Activated CD4-positive, alpha-beta T cell treated with anti-CD3 and anti-CD28 coated beads for 36 hours (primary cell): ENCODE measurements at places on chromosomes 6 and 20. TPM values are rescaled to one million over a fixed set of nuclear protein-coding genes. Genes with fewer than 3 reads are reported as not detected.
A peak's percentile ranks its signal among the peaks of the same experiment; 100 is the strongest.

- no peak for DNase-seq
Measured at GRCh38 chr6:117169781-117170281, 95.5 kb upstream of the VGLL2 start.

- DNase-seq: peak; percentile 42
Measured at GRCh38 chr6:144008120-144008811, at the start of gene PLAGL1. Gene PLAGL1, minus strand, starts transcription at chr6:144008259. Its CDS starts 60,123 bp downstream, at chr6:143948136.

Gene TMC2
- not detected for total RNA-seq

DNA sequence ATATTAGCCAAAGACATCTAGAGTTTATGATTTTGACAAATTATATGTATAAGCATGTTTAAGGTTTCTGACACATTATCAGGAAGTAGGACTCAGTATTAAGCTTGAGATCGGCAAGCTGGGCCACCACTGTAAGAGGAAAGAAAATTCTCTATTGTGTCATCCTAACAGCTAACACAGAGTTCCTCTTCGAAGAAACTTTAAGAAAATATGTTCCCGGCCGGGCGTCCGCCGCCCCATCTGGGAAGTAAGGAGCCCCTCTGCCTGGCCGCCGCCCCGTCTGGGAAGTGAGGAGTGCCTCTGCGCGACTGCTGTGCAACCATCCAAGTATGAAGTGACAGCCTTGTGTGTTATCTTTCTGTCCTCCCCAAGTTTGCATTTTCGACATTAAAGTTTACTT lies 23.0 kb downstream of the USP49 start:
- no peak for DNase-seq

- DNase-seq: no peak
Measured at GRCh38 chr6:103280417-103280816, 1579.3 kb downstream of the HACE1 start.

- peak; percentile 31 for DNase-seq
Measured at GRCh38 chr6:72620871-72621290, 983 bp upstream of the KCNQ5 start.

DNA sequence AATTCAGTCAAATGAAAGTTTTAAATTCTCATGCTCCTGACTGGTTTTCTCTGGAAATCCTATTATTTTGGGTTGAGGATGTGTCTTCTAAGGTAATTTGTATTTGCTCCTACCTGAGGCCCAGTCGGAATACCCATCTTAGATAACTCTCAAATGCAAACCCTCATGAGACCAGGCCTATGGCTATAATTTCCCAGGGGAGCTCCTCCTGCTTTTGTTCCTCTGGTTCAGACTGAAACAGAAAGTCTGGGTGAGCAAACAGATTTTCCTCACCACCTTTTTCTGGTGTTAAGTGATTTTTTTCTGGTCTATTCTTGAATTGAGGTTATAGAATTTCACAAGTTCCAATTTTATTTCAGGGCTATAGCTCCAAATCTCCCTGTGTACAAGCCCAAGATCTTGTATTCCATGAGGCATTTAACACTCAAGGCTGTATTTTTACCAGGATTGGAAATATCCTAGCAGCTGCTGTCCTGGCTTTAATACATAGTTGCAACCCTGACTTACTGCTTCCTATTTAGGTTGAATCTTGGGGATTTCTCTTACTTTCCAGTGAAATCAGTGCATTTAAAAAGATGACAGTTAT lies 169.1 kb upstream of the PTCHD4 start:
- no peak for DNase-seq

Gene ABHD16B
- total RNA-seq: 0.16 TPM

Gene EHMT2
- 60.4 TPM for total RNA-seq

DNA sequence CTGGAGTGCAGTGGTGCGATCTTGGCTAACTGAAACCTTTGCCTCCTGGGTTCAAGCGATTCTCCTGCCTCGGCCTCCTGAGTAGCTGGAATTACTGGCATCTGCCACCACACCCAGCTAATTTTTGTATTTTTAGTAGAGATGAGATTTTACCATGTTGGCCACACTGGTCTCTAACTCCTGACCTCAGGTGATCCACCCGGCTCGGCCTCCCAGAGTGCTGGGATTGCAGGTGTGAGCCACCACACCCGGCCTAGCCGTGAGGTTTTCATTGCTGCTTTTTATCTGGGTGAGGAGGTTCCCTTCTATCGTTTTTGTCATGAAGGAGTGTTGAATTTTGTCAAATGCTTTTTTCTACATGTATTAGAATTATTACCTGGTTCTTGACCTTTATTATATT lies 23.9 kb downstream of the SRC start:
- DNase-seq: no peak

DNA sequence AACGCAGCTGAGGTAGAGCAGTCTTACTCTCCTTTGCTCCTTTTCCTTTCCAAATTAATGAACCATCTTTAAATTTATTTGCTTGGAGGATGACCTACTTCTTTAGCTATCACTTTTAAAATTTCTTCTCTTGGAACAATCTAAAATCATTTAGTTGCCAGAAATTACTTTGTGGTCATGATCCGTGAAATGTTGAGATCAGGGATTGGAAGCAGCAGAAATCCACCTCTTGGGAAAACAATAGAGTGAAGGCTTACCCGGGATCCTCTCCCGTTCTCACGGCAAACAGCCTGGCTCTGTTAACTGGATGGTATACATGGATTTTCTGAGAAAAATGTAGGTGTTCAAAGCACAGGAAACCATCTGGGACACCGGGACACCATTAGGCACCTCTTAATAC lies 7.7 kb downstream of the AKAP12 start:
- no peak for DNase-seq

- DNase-seq: no peak
Measured at GRCh38 chr6:36607683-36608386, 13.7 kb downstream of the SRSF3 start.

Gene SLC17A1
- total RNA-seq: not detected

DNA sequence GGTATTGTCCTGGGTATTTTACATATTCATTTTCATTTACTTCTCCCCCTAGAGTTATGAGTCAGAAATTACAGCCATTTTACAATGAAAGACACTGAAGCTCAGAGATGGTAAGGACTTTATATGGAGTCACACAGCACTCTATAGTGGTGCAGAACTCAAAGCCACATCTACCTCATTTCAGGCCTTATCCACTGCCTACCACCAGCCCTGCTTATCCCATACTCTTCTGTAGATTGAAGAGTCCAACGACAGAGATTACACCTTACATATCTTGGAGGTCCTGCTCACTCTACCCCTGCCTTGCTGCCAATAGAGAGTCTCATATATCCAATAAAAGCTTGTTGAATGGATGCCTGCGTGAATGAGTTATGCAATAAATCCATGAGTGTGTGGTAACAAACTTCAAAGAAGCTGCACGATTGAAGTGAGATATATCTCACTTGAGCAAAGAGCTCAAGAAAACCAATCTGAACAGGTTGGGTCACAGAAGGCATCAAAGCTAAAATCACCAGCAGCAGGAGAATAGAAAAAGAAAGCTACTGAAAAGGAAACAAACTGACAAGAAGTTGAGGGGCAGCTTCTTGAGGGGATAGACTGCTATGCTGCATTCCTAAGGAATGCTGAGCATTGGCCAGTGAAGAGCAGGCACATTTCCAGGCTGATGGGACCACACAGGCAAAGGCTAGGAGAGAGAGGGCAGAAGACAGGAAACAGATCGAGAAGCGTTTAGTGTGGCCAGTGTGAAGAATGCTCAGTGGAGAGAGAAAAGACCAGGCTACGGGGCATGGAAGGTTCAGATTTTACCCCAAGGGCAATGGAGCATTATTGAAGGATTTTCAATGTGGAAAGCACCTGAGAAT lies 585.6 kb downstream of the DHX35 start:
- no peak for DNase-seq

Gene SIGLEC1
- total RNA-seq: not detected

- peak; percentile 88 for DNase-seq
Measured at GRCh38 chr6:37517411-37517812, 17.7 kb upstream of the CCDC167 start.

Gene RNF5
- total RNA-seq: 51.7 TPM

DNA sequence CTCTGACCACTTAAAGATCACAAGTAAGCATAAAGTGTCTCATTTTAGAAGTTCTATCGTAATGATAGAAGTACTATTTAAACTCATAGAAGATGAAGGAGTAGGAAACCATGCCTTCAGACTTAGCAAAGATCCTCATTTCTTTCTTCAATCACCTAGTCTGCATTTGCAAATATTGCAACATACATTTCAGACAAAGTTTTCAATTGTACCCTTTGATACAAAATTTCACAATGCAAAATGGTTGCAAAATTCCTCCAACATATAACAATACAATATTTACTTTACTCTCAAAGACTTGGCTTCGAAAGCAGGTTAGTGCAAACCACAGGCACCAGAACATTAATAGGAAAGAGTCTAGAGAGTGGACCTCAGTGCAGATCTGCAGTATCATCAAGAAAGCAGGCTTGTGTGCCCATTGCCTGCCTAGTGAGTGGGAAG lies 16.1 kb upstream of the ROS1 start:
- no peak for DNase-seq

- peak; percentile 77 for DNase-seq
Measured at GRCh38 chr6:816510-817084, 123.7 kb upstream of the EXOC2 start.

Gene PEDS1
- 16.8 TPM for total RNA-seq

GRCh38 chr20:21702553-21703470 lies 2.7 kb upstream of the PAX1 start:
- peak; percentile 80 for DNase-seq

Gene COL9A3
- not detected for total RNA-seq

- no peak for DNase-seq
Measured at GRCh38 chr6:57434944-57435343, 117.5 kb downstream of the PRIM2 start.

Gene CD93
- 0.84 TPM for total RNA-seq

Gene AVP
- total RNA-seq: not detected

GRCh38 chr6:49634836-49635218 lies 1.8 kb downstream of the RHAG start:
- DNase-seq: no peak

- DNase-seq: no peak
Measured at GRCh38 chr6:125963817-125964216, 7.2 kb downstream of the HINT3 start.

Gene PPP1R16B
- 84.0 TPM for total RNA-seq

DNA sequence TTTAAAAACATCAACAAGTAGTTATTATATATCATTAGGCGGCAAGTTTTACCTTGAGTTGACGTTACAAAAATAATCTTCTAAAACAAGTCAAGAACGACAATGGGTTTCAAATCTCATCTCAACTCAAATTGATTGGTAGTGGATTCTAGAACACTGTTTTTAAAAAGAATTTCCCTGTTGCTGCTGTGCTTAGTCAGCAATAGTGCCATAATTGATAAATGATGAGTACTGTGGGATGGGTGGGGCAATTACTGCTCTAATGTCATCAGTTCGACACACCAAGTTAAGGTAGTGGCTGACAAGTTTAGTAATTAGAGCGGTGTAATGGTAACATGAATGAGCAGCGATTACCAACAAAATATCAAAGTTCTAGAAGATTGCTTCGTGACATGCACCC lies 73.4 kb upstream of the HTR1B start:
- no peak for DNase-seq

DNA sequence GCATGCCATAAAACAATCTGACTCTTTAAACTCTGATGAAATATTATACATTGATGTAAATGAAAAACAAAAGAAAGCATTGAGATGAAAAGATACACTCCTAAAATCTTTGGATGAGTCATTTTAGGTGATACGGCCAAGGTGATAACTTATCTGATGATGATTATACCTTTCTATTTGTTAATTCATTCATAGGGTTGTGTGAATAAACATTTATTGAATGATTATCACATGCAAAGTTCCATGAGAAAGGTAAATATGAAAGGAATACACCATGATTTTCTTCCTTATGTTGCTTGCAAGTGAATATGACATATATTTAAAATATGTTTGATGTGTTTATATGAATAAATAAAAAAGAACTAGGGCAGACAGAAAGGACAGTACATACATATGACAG lies 15.4 kb upstream of the HIVEP1 start:
- DNase-seq: no peak

Gene PGC
- not detected for total RNA-seq

- DNase-seq: no peak
Measured at GRCh38 chr6:32298632-32299336, 72.9 kb downstream of the TSBP1 start.

DNA sequence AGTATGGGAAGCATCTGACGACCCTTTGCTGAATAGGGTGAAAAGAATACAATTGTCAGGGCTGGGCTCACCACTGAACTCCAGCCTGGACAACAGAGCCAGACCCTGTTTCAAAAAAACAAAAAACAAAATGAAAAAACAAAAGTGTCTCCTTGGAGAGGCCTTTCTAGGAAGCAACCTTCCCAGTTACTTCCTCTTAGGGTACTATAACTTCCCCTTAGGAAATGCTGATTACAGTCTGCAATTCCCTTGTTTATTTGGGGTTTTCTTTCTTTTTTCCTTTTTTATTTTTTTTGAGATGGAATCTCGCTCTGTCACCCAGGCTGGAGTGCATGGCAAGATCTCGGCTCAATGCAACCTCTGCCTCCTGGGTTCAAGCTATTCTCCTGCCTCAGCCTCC lies 20.5 kb upstream of the TTPAL start:
- no peak for DNase-seq

GRCh38 chr6:133888929-133889556 lies at the start of gene TCF21:
Gene TCF21, plus strand, starts transcription at chr6:133889113. Its CDS starts 285 bp downstream, at chr6:133889398.
- DNase-seq: no peak

Gene SNAI1
- total RNA-seq: 0.34 TPM

DNA sequence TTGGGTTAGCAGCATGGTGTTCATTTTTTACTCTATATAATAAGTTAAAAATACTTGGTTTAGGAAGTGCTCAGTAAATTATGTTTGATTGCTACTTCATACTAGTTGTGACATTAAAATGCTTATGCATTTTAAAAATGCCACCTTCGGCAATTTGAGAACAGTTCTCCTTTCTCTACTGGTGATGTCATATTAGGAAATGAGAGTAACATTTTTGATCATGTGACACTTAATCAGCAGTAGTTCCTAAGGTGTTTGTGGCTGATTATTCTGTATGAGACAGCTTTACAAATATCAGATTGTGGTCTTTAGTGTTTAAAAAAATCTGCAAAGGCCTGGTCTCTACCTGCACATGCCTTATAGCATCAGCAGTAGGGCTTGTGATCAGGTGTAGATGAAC lies 4.4 kb downstream of the GZF1 start:
- DNase-seq: no peak

Gene CTNNBL1
- 72.6 TPM for total RNA-seq

Gene LRRN4
- 0.09 TPM for total RNA-seq

DNA sequence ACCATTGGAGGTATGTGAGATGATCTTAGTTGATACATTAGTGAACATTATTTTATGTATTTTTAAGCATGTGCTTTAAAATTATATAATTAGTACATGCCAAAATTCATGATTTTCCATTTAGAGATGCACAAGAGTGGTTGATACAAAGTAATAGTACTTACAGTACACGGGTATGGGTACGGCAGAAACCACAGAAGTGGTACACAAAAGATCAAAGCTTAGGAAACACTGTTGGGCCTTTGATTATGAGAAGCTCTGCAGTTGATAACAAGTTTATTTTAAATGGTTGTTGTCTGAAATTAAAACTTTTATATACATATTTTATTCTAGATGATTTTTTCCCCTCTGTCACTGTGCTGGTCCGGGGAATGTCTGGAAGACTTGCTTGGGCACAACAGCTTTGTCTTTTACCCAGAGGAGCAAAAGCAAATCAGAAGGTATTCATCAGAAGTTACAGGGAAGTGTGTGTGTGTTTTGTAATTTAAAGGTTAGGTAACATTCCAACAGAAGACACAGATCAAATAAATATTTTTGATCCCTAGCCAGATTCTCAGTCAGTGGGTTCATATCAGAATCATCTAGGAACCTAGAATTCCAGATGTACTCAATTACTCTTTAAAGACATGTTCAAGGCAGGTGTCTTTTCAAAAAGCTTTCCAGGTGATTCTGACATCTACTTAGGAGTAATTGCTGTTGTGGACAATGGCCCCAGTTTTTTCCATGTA lies 32.5 kb upstream of the ADIG start:
- no peak for DNase-seq
